NCI-H446 (cell line): ENCODE measurements at places on chromosomes 3 and 15.

DNA sequence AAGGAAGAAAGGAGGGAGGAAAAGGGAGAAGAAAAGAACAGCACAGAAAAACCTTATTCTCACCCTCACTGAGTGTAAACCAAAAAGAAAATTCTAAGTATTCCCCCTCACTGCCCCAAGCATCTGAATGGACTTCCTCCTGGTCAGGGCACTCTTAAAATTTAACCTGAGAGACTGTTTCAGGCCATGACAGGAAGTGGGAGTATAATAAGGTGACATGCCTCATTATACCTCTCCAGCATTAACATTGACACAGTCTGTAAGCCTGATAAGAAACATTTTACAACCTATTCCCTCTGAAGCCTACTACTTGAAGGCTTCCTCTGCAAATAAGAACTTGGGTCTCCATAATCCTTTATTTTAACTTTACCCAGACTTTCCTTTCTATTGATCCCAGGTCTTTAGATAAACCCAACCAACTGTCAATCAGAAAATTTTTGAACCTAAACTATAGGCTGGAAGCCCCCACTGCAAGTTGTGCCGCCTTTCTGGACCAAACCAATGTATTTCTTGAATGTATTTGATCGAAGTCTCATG lies 41.7 kb downstream of the SLCO2A1 start:
- DNase-seq: no peak

- DNase-seq: no peak
Measured at GRCh38 chr15:78024519-78024870, 53.0 kb downstream of the TBC1D2B start.

DNA sequence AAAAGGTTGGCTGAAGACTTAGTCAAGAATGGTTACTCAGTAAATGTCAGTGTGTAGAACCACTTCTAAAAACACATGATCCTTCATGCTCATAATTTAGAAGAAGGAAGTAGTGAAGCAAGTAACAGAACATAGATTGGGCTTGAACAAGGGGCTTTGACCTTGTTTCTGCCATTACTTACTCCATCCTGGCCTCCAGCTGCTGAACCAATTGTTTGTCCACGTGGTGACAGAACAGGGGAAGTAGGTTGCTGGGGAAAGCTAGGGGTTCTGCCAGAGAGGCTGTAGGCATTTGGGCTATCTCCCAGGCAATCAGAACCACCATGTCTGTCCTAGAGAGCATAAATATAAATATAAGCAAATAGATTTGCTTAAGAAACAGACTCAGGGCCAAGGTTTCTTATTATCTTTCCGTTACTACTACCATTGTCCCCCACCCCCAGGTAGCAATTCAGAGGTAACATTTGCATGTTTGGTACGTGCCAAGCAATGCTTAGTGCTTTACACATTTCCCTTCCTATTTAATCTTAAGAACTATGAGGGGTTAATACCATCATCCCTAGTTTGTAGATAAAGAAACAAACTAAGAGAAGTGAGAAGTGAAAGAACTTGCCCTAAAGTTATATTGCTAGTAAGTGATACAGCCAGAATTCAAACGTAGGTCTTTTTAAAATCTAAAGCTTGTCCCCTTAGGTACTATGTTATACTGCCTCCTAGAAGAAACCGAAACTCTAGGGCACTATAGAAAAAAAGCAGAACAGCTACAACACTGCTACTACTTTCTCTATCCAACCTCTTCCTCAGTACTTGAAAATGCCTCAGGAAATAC lies 3.0 kb upstream of the SPG11 start:
- DNase-seq: no peak

- no peak for DNase-seq
Measured at GRCh38 chr3:99626417-99626788, 12.0 kb upstream of the COL8A1 start.
